ENCODE measurements at places on chromosomes 5 and 9. TPM values are rescaled to one million over a fixed set of nuclear protein-coding genes. Genes with fewer than 3 reads are reported as not detected.

DNA sequence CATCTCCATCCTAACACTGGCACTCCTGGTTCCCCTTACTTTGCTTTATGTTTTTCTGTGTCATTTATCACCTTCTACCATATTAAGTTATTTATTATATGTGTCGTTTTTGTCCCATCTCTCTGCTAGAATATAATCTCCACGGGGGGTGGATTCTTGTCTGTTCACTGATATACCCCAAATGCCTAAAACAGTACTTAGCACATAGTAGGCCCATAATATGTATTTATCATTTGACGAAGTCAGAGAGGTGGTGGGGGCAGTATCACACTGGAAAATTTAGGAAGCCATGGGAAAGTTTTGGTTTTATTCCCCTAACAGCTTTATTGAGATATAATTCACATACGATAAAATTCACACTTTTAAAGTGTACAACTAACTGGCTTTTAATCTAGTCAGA lies 14.4 kb downstream of the ZCCHC9 start:
- no peak for DNase-seq

DNA sequence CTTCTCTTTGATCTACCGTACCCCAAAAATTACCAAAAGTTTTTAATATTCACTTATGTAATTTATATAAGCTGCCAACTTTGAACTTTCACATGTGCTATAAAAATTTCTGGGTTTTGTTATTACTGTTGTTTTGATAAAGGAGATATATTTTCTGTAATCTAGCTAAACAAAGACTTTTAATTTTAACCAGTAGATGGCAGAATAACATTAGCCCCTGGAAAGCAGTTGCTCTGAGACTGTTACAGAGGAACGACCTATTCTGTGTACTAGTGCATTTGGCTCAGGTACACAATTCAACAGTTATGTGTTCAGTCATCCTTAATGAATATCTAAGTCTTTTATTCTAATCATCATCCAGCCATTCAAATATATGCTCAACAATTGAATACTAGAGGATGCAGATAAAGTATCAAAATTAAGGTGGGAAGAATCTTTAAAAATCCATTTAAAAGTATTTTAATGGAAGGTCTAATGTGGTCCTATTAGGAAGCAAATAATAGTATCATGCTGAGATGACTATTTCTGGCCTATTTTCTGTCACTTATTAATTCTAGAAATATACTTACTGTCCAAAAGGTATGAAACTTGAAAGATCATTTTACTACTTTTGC lies 8.6 kb downstream of the KLHL9 start:
- no peak for DNase-seq

DNA sequence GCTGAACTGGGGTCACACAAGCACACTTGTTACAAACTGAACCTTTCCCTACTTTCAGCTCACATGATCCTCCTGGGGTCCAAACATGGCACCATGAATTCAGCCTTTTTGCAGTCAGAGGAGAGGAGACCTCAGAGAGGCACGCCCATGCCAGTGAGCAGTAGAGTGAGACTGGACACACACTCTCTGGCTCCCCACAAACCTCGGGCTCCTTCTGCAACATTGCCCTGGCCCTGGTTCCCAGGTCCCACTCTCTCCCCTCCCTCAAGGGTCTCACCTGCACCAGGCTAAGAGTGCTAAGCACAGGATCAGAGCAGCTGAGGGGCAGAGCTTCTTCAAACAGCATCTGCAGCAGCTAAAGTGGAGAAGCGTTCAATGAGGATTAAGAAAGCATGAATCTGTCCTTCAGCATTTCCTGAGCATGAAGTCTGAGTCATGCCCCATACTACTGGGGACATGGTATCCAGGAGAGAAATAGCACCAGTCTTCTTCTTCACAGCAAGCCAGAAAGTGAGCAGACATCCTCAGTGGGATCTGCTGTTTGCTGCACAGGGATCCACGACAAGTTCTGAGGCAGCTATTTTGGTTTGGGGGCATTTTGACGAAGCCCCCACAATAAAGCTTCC lies 27.2 kb downstream of the SLC35A4 start:
- no peak for DNase-seq

HSD17B4 gene
- total RNA-seq, result 85.6 TPM

DNA sequence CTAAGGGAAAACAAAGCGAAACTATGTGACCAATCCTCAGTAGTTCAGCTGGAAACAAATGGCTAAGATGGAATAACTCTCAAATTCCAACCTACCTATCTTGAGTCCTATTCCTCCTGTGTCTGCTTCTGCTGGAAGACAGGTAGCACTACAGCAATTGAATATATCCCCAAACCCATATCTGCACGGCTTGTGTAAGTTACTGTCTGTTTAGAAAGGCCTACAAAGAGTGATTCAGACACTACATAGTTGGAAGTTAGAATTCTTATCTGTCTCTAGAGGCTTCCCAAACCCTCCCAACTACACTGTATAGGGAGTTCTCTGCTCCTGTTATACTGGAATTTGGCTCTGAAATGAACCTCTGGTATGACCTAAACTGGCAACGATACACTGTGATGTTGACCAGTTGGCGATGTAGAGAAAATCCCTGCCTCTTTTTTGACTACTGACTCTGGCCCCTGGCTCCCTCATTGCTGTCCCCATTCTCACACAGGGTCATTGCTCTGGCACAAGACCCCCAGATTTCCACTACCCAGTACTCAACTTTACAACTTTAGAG lies 22.6 kb upstream of the NADK2 start:
- no peak for DNase-seq

DNA sequence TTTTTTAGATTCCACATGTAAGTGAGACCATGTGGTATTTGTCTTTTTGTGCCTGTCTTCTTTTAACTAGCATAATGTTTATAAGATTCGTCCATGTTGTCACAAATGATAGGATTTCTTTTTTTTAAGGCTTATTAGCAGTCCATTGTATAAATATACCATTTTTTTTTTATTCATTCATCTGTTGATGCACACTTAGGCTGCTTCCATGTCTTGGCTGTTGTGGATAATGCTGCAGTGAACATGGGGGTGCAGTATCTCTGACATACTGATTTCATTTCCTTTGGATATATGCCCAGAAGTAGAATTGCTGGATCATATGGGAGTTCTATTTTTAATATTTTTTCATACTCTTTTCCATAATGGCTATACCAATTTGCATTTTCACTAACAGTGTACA lies 48.7 kb downstream of the KIAA1958 start:
- no peak for DNase-seq

PKD2L2 gene
- total RNA-seq, result not detected

DNA sequence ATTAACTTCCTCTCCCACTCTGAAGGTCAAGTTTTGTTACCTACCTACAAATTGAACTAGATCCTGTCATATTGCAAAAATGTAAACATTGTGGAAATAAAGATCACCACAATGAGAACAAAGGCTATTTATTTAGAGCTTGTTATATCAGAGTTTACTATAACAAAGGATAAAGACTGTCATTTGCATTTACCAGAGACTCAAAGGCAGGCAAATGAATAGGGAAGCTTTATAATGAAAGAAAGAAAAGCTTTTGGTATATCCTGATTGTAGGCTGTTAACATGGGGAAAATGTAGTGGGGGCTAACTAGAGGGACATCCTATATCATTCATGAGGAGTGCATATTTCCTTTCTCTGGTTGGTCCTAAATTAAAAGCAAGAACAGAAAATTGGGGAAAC lies 403.5 kb upstream of the TYRP1 start:
- DNase-seq, result no peak

SLC6A7 gene
- not detected for total RNA-seq

CCNI2 gene
- total RNA-seq, result 1.4 TPM

GRCh38 chr5:117177302-117177701 lies 602.7 kb upstream of the SEMA6A start:
- no peak for DNase-seq

DNA sequence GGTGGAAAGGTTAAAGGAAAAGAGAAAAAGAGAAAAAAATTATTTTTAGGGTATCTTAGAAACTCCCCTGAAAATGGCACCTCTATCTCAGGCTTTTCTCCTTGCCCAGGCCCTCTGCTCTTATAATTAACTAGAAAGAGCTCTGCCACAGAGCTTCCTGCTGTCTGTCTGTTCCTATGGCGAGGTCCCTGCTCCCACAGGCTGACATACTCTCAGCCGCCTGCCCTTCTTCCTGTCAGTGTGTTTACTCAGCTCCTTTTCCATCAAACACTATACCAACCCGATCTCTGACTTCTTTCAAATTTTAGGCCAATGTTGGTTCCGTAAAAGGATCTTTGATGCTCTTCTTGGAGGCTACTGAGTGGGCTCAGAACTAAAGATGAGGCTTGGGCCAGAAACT lies 482.6 kb downstream of the DMAC1 start:
- DNase-seq, result no peak

GRCh38 chr9:116360989-116361388 lies 207.4 kb downstream of the PAPPA start:
- no peak for DNase-seq

- no peak for DNase-seq
Observed at GRCh38 chr9:121656941-121657470, 5.6 kb downstream of the DAB2IP start.

- peak; percentile 16 for DNase-seq
Observed at GRCh38 chr5:131256507-131256823, 7.4 kb upstream of the CDC42SE2 start.

DNA sequence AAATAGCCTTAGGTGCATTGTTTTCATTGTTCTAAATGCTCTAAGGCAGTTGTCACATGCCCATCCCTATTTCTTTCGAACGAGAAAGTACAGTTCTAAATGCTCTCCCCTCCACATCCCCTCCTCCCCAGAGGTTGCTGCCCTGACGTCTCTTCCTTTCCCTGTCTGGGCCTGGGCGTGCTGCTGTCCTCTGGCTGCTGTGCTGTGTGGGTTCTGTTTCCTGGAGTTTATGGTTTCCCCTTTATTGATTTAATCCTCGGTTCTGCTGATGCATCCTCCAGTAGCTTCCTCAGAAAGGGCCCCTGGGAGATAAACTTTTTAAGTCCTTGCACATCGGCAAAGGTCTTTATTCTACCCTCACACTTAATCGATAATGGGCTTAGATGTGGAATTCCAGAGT lies 48.8 kb downstream of the MVB12B start:
- DNase-seq, result no peak

TAS2R1 gene
- not detected for total RNA-seq

GRCh38 chr5:53480416-53481158 lies at the start of gene FST:
Gene FST, plus strand, starts transcription at chr5:53480629. Its CDS starts 163 bp downstream, at chr5:53480792.
- no peak for DNase-seq

DNA sequence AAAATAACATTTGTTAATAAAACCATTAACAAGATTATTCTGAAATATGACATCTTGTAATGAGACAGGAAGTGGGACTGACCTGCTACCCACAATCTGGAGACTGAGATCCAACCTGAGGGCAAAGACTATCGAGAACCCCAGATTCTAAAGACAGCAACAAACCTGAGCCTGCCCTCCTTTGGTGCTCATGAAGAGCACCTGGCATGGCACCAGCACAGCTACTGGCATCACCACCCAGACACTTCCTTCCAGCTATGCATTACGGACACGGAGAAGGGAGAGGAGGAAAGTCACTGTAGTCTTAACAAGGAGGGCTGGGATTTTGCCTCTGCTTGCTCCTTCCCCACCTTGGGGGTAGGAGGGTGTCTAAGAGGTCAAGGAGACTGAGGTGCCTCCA lies 105.5 kb downstream of the AUH start:
- no peak for DNase-seq

DNA sequence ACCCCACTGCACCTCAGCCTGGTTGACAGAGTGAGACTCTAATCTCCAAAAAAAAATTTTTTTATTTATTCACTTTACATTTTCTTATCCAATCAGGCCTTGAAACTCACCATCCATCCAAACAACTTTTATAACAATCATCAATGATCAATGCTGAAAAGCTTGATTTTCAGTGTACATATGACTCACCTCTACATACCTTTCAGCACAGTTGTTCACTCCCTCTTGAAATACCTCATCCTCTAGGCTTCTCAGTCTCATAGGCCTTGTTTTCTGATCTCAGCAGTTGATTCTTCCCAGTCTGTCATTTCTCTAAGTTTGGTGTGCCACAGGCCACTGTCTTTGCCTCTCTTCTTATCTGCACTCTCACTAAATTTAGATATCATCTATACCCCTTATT lies 36.2 kb downstream of the GRIN3A start:
- no peak for DNase-seq

- no peak for DNase-seq
Observed at GRCh38 chr9:113057193-113057592, 669 bp upstream of the ZFP37 start.

GRCh38 chr9:73370053-73370452 lies 218.4 kb downstream of the ANXA1 start:
- DNase-seq, result no peak

COL15A1 gene
- 0.05 TPM for total RNA-seq

GRCh38 chr9:69058101-69058500 lies 22.5 kb downstream of the FXN start:
- no peak for DNase-seq

GRCh38 chr5:581941-582340 lies 30.2 kb upstream of the CEP72 start:
- DNase-seq, result no peak

DNA sequence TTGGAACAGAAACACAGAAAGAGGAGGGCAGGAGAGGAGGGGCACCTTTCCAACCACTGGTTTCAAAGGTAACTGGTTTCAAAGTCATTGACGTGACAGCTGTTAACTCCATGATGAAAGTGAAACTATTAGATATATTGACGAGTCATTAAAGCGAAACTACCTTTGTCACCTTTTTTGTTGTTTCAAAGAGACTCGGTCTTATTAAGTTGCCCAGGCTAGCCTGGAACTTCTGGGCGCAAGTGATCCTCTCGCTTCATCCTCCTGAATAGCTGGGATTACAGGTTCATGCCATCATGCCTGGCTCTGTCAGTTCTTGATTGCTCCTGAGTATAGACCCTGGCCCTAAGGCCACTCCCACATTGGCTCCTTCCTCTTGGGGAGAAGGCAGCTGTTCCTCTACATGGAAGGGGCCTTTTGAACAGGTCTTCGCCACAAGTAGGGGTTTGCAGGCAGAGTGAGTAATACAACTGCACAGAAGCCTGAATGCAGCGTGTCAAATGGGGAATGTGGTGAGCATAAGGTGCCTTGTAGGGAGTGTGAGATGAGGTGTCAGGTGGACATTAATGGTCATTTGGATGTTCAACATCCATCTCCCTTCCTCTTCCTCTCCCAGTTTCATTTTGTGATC lies 3.4 kb upstream of the F12 start:
- no peak for DNase-seq

C9orf152 gene
- total RNA-seq, result not detected

HTR4 gene
- not detected for total RNA-seq

ATP10B gene
- not detected for total RNA-seq

- DNase-seq, result peak; percentile 44
Observed at GRCh38 chr5:146877783-146878475, 628 bp downstream of the PPP2R2B start.

DNA sequence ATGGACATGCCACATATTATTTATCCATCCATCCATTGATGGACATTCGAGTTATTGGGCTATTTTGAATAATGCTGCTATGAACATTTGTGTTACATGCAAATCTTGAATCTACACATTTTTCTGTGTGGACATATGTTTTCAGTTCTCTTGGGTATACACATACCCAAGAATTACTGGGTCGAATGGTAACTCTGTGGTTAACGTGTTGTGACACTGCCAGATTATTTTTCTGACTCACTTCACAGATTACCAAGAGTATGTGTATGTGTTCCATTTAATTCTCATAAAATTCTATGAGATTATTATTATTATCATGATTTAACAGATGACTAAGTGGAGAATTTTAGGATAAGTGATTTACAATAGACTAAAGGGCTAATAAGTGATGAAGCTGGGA lies 26.7 kb downstream of the CYFIP2 start:
- DNase-seq, result no peak

GRCh38 chr5:53779541-53779981 lies 219.1 kb downstream of the NDUFS4 start:
- DNase-seq, result peak; percentile 5

OBP2B gene
- total RNA-seq, result not detected

GTF3C5 gene
- total RNA-seq, result 108 TPM

ZNF879 gene
- total RNA-seq, result 2.0 TPM

GRCh38 chr9:2319421-2319820 lies 302.2 kb upstream of the VLDLR start:
- DNase-seq, result no peak
